ENCODE measurements at places on chromosomes 12 and 14. TPM values are rescaled to one million over a fixed set of nuclear protein-coding genes. Genes with fewer than 3 reads are reported as not detected.

Gene EEF1AKMT3
- 9.0 TPM for total RNA-seq

Gene HCAR2
- total RNA-seq: not detected

Gene NEUROD4
- not detected for total RNA-seq

Gene CCDC184
- 0.19 TPM for total RNA-seq

Gene DIO3
- 1.2 TPM for total RNA-seq

Gene TUBA1B
- 345 TPM for total RNA-seq

Gene CLEC2B
- total RNA-seq: 24.3 TPM

Gene ZFHX2
- not detected for total RNA-seq

Gene BMP4
- 15.2 TPM for total RNA-seq

Gene SERPINA9
- total RNA-seq: not detected

Gene SCYL2
- total RNA-seq: 27.1 TPM

Gene PTPN21
- 8.5 TPM for total RNA-seq

Gene SOAT2
- total RNA-seq: not detected

Gene PPP1R36
- 0.56 TPM for total RNA-seq

Gene AQP5
- total RNA-seq: 8.0 TPM

Gene CRIP2
- 57.6 TPM for total RNA-seq

Gene IFNG-AS1
- not detected for total RNA-seq

Gene GPR84
- total RNA-seq: not detected

Gene TNFRSF1A
- 506 TPM for total RNA-seq

Gene TAS2R20
- 1.0 TPM for total RNA-seq

Gene KRT71
- total RNA-seq: not detected

Gene HOXC13
- total RNA-seq: not detected

Gene PPFIA2
- 0.64 TPM for total RNA-seq

Gene FAM90A1
- total RNA-seq: 0.25 TPM

Gene DIO2
- 5.8 TPM for total RNA-seq

Gene LALBA
- not detected for total RNA-seq

Gene KLRK1
- not detected for total RNA-seq

Gene RNF212B
- total RNA-seq: not detected

Gene LRP6
- 25.7 TPM for total RNA-seq

Gene KLRB1
- total RNA-seq: not detected

Gene KRT83
- not detected for total RNA-seq

Gene MYG1
- 67.0 TPM for total RNA-seq

Gene RHOJ
- 6.6 TPM for total RNA-seq

Gene RNASE4
- total RNA-seq: 133 TPM

Gene CMA1
- total RNA-seq: not detected

Gene ADAMTS20
- not detected for total RNA-seq

Gene MFAP5
- 31.1 TPM for total RNA-seq

Gene TGM1
- 0.73 TPM for total RNA-seq

Gene RAP1B
- total RNA-seq: 157 TPM

Gene PTGER2
- total RNA-seq: 5.6 TPM
